ENCODE measurements at places on chromosomes 13 and 19.

- DNase-seq = no peak
Measured at GRCh38 chr19:5434970-5435641, 20.1 kb upstream of the ZNRF4 start.

- no peak for DNase-seq
Measured at GRCh38 chr13:55361141-55361540, 1779.6 kb upstream of the PRR20A start.

GRCh38 chr19:52187407-52187806 is 2.4 kb upstream of the PPP2R1A start:
- DNase-seq = no peak

DNA sequence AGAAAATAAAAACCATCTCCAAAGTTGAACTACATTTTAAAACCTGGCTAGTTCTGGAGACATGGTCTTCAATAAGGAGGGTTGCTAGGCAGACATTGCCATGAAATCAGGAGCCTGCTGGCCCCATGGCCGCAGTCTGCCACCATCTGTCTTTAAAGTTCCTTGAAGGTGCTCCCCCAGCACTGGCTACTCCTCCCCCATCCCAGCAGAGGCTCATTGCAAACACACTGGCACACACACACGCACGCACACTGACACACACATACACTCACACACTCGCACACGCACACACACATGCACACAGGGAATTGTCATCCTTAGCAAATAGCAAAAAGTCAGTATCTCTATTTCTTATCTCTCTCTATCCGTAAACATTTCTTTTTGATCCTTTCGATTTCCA is 68.4 kb downstream of the ZIC5 start:
- DNase-seq = no peak

DNA sequence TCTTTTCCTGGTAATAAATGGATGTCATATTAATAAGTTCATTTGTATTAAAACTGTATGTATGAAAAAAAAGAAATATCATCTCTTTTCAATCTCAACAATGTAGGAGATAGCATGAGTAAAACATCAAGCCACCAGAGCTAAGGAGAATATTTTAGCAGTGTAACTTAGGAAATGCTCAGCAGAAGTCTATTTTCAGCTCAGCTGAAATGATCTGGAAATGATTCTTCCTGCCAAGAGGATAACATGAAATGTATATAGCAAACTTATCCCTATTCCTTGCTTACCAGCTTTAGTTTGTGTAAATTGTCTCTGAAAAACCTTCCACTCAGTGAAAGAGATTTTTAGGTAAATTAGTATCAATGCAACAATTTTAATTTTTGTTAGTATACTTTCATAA is 1194.4 kb downstream of the SLITRK1 start:
- no peak for DNase-seq

- no peak for DNase-seq
Measured at GRCh38 chr19:39138221-39139211, 12.9 kb downstream of the PAK4 start.

DNA sequence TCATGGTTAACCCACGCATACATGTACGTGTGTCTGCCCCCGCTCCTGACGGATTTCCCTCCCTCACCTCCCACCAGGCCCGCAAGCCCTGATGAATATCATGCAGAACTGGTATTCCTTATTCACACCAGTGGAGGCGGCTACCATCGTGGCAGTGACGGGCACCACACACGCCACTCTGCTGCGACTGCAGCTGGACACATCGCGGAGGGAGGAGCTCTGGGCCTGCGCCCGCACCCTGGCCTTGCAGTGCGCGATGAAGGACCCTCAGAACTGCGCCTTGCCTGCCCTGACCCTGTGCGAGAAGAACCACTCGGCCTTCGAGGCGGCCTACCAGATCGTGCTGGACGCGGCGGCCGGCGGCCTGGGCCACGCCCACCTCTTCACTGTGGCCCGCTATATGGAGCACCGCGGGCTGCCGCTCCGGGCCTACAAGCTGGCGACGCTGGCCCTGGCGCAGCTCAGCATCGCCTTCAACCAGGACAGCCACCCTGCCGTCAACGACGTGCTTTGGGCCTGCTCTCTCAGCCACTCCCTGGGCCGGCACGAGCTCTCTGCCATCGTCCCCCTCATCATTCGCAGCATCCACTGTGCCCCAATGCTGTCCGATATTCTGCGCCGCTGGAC is 35.0 kb downstream of the ZSWIM4 start:
- no peak for DNase-seq

GRCh38 chr19:41123716-41124294 is 9.6 kb downstream of the CYP2F1 start:
- DNase-seq = no peak

DNA sequence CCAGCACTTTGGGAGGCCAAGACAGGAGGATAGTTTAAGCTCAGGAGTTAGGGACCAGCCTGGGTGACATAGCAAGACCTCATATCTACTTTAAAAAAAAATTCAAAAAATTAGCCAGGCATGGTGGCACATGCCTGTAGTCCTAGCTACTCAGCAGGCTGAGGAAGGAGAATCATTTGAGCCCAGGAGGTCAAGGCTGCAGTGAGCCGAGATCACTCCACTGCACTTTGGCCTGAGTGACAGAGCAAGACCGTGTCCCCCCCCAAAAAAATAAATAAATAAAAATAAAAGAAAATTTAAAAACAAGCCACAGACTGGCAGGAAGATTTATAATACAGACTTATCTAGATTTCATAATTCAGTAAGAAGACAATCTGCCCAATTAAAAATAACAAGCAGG is 14.8 kb downstream of the PSPC1 start:
- no peak for DNase-seq

GRCh38 chr13:36979361-36980050 is 19.6 kb downstream of the ALG5 start:
- DNase-seq = no peak

DNA sequence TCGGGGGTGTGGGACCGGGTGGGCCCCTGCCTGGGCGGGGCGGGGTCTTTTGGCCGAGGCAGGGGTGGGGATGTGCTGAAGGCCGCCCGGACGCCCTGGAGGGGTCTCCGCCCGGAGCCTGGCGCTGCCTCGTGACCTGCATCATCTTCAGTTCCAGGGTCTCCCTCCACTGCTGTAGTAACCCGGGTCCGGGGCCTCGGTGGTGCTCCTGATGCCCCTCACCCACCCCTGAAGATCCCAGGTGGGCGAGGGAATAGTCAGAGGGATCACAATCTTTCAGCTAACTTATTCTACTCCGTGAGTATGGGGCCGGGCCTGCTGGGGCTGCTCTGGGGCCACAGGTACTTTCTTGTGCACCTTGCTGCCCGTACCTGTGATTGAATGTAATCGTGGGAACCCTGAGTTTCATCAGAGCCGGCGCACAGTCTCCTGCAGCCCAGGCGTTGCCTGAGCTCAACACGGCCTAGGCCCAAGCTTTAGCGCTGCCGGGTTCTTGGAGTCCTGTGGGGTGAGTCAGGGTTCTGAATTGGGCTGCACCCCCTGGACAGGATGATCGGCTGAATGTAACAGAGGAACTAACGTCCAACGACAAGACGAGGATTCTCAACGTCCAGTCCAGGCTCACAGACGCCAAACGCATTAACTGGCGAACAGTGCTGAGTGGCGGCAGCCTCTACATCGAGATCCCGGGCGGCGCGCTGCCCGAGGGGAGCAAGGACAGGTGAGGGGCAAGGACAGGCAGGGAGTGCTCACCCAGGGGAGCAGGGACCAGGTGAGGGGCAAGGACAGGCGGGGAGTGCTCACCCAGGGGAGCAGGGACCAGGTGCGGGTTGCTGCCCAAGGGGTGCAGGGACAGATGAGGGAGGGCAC is 10.5 kb downstream of the PEAK3 start:
- no peak for DNase-seq

- no peak for DNase-seq
Measured at GRCh38 chr13:73981595-73981994, 152.6 kb downstream of the KLF12 start.

DNA sequence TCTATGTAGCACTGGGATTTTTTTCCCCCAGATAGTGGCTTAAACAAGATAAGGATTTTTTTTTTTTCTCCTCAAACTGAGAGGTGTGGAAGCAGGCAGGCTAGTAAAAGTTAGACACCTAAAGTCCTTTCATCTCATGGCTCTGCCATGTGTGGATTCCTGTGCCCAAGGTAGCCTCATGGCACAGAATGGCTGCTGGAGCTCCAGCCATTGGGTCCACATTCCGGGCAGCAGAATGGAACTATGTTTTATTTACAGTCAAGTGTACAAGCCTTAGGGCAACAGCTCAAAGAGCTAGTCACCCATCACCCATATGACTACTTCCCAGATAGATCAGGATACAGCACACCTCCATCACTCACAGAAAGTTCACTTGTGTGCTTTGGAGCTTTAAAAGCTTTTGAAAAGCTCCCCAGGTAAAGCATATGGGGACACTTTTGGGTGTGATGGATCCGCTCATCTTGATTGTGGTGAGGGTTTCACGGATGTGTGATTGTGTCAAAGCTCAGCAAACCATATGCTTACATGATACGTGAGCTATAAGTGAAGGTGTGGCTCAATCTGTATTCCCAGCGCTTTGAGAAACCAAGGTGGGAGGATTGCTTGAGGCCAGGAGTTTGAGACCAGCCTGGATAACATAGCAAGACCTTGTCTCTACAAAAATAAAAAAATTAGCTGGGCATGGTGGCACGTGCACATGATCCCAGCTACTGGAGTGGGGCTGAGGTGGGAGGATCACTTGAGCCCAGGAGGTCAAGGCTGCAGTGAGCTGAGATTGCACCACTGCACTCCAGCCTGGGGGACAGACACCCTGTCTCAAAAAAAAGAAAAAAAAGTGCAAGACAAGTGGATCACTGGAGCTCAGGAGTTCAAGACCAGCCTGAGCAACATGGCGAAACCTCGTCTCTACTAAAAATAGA is 18.1 kb downstream of the PGLS start:
- no peak for DNase-seq

DNA sequence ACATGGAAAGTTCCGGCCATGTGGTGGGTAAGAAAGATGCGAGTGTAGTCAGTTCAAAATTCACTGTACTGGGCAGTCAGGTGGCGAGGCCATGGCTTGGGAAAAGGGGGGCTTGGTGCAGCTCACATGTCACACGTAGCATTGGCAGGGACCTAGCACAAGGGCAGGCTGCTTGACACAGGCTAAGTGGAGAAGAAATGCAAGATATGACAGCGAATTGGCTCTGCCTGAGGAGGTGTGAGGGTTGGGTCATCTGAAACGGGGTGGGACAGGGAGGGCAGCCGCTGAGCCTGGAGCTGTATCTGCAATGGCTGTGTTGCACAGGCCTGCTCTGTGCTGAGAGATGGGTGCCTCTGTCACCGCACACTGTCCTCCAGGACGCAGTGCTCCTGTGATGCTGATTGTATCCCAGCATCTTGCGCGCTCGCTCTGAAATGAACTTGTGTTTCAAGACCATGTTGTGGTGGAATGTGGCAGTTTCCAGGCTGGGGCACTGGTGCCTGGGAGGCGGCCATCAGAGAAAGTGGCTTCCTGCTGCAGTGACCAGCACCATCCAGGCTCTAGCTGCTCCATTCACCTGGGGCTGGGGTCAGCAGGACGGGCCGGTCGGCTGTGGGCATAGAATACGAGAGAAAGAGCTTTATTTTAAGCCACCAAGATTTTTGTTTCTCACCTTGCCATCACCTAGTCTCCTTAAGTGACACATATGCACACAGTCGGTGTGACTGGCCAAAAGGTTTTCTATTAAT is 70.3 kb downstream of the TEX29 start:
- DNase-seq = no peak

DNA sequence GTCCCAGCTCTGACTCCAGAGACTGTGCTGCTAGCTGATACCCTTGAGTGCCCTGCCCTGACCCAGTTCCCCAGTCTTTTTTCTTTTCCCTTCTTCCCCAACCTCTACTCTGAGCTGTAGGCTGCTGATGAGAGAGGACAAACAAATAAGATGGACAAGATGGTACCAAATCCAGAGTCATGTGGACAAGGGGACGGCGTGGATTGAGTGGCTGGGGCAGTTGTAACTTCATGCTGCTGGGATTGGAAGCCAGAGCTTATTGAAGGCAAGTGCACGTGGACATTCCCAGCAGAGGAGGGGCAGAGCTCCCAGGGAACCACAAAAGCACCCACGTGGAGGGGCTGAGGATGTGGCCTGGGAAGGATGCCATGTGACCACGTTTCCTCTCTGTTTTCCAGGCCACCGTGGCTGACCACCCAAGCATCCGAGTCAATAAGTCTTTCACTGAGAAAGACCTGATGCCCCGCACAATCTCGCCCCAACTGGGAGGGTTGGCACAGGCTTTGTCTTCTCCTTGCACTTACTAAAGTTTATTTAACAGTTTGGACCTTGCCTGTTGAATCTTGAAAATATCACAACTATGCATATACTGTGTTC is 323.3 kb upstream of the ZNF507 start:
- DNase-seq = no peak

- DNase-seq = no peak
Measured at GRCh38 chr19:4183967-4184717, 1.7 kb downstream of the ANKRD24 start.

GRCh38 chr19:54673222-54673621 is 10.4 kb downstream of the LILRB4 start:
- no peak for DNase-seq

DNA sequence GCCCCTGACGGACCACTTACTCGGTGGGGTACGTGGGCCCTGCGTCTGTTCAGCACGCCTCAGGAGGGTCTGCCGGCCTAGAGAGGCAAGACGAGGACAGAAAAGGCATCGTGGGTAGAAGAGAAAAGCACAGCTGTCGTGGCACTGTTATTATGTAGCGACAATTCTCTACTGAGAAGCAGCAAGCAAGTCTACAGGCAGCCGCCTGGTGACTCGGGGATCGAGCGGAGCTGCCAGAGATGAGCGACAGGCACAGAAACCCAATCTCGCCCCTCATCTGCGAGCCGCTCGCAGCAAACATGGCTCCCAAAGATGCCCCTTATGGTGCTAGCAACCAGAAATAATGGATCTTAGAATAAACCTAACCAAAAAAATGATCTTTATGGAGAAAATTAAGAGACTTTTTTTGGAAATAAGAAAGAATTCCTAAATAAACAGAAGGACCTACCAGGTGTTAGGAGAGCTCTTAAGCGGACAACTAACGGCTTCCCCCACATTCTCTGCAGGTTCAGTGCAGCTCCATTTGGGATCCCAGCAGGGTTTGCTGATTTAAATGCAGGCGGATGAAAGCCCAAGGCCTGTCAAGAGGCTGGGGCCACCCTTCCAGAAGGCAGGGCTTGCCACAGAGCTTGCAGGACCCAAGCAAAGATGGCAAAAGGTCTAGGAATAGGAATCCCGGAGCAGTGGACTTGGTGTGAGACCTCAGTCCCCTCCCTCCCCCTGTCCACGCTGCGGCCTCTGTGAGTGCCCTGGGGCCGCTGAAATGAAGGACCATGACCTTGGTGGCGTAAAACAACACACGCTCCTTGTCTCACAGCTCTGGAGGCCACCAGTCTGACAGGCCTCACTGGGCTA is 152.6 kb downstream of the KDM4B start:
- DNase-seq = no peak

GRCh38 chr13:37143911-37144310 is 38.4 kb upstream of the CSNK1A1L start:
- DNase-seq = no peak

DNA sequence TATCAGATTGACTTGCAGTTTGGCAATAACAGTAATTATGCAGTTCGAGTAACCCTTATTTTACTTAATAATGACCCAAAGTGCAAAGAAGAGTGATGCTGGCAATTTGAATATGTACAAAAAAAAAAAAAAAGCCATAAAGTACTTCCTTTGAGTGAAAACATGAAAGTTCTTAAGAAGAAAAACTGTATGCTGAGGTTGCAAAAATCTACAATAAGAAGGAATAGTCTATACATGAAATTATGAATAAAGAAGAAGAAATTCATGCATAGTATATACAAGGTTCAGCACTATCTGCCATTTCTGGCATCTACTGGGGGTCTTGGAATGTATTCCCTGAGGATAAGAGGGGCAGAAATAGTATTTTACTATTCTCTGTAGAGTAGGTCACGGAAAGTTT is 55.9 kb downstream of the ZC3H13 start:
- no peak for DNase-seq

Measured in common myeloid progenitor, CD34-positive (primary cell).